ENCODE measurements at places on chromosomes 4 and X.

- no peak for DNase-seq
Observed at GRCh38 chr4:82623121-82623683, 61.4 kb upstream of the TMEM150C start.

GRCh38 chrX:104707042-104707441 lies 141.0 kb downstream of the IL1RAPL2 start:
- no peak for DNase-seq

- no peak for DNase-seq
Observed at GRCh38 chr4:68708566-68708965, 38.1 kb upstream of the UGT2B15 start.

- peak; percentile 63 for DNase-seq
Observed at GRCh38 chrX:48945517-48946348, 11.7 kb downstream of the OTUD5 start.

DNA sequence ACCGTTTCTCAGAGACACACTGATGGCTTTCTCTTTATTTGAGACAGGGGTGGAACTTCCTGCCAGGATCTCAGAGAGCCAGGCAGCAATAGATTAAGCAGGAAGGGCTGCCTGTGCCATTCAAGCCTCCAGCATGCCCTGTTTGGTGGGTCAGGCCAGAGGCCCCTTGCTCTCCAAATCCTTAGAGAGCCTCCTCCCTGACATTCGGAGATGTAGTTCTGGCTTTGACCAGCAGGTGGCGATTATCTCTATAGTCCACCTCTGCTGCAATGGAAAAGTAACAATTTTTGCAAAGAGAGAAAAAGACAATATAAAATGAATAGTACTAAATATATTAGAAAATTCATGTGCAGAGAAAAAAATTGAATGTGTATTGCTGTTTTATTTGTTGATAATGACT lies 93.9 kb downstream of the NXF2B start:
- peak; percentile 85 for DNase-seq

DNA sequence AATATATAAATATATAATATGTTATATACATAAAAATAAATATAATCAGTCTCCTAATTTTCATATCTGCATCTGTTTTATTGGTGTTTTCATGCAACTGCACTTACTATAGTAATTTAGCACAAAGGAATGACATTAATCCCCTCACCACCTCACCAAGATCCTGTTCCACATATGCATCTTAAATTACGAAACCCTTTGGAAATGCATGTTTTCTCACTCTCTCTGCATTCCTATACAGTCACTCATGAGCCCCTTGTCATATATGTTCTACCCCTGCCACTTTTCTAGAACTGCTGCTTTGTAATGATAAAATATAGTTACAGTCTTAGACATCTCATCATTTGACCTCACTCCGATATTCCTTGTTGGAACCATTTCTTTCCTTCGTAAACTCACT lies 728.7 kb upstream of the SLIT2 start:
- no peak for DNase-seq

DNA sequence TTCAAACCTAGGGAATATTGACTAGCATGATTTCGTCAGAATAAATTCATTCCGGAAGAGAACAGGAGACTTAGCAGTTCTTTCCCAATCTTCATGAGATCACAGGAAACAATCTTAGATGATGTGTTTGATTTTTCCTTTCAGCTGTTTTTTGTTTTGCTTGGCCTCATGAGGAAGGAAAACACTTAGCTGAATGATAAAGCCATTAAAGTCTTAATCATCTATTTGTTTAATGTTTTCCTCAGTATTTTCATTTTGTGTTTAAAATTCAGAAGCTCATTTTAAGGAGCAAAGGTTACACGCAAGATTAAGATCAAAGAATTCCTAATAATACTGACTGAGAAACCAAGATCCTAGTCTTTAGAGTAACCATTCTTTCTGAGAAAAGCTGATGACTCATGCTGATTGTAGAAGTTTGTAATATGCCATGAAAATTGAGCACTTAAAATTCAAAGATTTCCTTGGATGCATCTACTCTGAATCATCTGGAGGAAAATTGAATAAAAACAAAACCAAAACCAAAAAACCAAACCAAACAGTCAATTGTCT lies 15.4 kb upstream of the TBC1D19 start:
- DNase-seq = no peak

GRCh38 chr4:174041555-174042105 lies 241.8 kb downstream of the FBXO8 start:
- no peak for DNase-seq

GRCh38 chr4:184453365-184454160 lies 20.8 kb downstream of the IRF2 start:
- DNase-seq = no peak

DNA sequence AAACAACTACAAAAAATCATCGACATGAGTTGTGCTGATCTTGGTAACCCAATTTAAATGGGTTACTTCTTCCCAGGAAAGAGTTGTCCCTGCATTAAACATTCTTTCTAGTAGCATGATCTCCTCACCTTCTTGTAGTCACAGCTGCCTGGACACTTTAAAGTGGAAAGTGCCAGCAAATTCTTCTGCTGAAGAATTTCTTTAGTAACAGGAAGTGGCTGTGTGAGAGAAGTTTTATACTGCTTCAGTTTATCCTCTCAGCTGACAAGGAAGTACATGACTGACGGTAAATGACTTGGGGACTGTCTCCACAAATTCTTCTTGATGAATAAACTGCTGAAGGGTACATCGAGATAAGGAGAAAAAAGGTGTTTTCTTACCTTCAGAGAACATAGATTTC lies 18.2 kb upstream of the TNIP3 start:
- DNase-seq = no peak

- no peak for DNase-seq
Observed at GRCh38 chr4:75511841-75512240, 2.4 kb downstream of the RCHY1 start.

DNA sequence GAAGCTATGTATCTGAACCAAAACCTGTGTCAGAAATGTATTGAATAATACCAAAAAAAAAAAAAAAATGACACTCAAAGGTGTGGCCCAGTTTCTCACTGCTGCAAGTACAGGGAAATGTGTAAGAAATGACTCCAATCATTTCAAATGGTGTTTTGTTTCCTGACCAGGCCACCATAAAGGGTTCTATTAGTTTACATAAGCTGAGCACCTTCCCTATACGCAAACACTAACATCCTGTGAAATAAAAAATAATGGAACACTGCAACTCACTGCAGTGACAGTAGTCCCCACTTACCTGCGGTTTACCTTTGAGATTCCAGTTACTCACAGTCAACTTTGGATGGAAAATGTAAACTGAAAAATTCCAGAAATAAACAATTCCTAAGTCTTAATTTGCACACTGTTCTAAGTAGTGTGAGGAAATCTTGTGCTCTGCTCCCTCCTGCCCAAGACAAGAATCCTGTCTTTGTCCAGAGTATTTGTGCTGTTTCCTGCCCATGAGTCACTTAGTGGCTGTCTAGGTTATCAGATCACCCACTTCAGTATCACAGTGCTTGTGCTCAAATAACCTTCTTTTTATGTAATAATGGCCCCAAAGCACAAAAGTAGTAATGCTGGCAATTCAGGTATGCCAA lies 265.3 kb downstream of the RCHY1 start:
- no peak for DNase-seq

GRCh38 chrX:635428-636090 lies 5.0 kb downstream of the SHOX start:
- no peak for DNase-seq

GRCh38 chrX:41389311-41389888 lies 55.4 kb downstream of the DDX3X start:
- DNase-seq = no peak

DNA sequence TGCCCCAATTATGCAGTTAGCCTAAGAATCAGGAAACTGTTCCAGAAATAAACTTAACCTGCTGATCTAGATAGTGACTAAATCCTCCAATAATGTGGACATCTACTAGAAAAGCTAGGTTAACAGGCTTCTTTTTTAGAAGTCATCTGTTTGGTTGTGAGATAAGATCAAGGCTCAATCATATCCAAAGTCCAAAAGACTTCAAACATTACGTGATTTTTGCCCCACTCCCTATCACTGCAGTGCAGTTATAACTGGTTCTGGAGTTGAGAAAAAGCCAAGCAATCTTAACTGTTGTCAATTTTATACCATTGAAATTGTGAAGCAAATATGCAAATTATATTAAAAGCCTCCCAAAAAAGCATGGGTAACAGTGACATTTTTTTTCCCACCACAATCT lies 781.4 kb downstream of the KLHL13 start:
- DNase-seq = no peak

DNA sequence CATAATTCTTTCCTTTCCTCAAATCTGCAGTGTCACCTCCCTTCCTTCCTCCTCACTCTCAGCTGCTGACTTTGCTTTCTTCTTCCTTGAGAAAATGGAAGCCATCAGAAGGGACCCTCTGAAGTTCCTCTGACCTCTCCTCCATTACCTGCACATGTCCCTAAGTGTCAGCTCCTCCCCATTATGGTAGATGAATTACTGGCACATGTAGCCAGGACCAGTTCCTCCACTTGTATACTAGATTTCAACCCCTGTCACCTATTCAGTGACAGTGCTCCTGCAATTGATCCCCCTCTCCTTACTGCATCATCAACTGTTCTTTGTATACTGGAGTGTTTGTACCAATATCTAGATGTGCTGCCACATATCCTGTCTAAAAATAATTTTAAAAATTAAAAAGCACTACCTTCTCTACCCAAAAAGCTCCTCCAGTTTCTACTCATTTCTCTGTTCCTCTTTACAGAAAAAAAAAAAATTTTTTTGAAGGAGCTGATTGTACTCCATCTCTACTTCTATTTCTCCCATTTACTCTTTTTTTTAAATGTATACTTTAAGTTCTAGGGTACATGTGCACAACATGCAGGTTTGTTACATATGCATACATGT lies 78.6 kb downstream of the CLCN5 start:
- no peak for DNase-seq

GRCh38 chrX:70480660-70481018 lies 36.0 kb downstream of the DLG3 start:
- no peak for DNase-seq

- DNase-seq = no peak
Observed at GRCh38 chr4:110041735-110042134, 129.1 kb downstream of the EGF start.

DNA sequence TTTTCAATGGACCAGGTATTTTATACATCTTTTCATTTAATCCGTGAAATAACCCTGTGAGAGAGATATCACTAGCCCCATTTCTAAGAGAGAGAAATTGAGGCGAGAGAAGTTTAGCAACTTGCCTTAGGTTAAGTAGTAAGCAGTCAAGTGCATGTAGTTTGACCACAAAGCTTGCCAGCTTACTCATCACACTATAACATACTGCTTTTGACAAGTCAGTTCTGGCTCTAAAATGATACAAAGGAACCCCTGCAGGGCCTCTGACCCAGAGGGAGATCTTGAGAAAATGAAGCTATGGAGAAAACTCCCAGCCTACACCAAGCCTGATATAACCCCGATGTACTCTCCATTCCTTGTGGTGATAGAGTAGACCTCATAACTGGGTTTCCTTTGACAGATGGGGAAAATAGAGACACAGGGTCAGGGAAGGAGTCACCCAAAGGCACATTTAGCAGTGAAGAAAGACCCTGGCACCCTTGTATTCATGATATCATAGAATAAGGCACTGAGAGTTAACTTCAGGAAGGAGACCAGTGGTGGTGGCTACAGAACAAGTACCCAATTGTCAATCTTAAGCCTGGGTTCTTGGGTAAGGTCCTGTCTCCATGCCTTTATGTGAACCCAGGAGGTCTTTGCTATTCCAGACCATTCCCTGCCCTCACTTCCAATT lies 60.2 kb upstream of the MSN start:
- no peak for DNase-seq

DNA sequence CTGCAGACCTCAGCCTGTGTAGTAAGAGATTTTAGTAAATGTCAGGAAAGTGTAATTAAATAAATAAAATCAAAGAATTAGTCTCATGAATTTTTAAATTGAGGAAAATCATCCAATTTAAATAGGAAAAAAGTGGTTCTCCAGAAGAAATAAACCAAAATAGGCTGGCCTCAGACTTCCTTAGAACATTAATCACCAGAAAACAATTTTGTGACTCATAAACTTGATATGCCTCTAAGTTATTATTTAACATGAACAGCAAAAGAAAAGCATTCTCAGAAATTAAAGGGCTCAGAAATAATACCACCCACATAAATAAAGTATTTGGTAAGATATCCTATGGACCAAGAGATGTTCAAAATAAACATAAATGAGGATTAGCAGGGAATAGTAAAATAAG lies 14.3 kb downstream of the FAM47B start:
- DNase-seq = no peak

DNA sequence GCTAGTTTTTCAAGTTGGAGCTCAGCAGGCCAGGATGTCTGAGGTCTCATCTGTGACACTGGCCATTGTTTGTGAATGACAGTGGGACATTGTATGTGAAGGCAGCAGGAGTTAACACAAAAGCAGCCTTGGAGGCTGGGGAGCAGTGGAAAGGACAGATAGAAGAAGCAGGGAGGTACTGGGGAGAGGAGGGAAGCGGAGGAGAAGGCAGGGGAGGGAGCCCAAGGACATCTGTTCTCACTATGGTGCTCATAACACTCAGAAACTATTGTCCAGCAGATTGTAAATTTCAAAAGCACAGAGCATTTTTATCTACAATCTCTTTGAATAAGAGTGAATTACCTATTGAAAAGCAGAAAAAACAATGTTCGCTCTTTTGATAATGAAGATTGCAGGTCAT lies 253.6 kb upstream of the DIPK2B start:
- DNase-seq = no peak

DNA sequence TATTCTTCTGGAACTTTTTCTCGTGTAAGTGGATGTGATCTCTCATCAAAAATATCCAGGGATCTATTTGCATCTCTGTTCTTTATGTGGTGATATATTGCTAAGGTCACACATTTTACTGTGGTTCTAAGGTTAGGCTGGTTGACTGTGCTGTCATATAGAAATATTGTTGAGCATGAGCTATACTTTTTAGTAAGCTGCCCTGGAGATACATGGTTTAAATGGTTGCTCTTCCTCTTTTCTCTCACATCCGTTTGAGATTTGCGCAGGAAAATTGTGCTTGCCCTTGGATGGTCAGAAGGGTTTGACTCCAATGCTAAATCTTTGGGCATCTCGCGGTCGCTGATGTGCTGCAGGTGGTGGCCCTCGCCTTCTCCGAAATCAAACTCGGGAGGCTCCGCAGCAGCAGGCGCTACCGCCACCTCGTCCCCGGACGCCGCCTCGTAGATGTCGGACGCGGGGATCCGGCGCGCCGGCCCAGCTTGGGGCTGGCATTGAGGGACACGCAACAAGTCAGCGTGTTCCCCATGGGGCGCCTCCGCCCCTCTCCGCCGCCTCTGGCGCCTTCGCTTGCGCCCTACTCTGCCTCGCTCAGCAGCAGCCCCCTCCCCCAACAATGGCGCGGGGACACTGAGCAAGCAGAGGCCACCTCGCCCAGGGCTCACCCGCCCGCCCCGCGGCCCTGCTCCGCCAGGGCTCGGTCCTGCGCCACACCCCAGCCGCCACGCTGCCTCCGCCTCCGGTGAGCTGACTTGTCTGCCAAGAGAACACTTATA lies 154.5 kb downstream of the MSN start:
- DNase-seq = no peak

- DNase-seq = no peak
Observed at GRCh38 chr4:67593741-67594175, 35.2 kb downstream of the STAP1 start.

GRCh38 chr4:23438764-23439163 lies 451.1 kb downstream of the PPARGC1A start:
- DNase-seq = no peak

Measured in sciatic nerve (tissue), 2 donors.